ENCODE measurements at places on chromosomes 3 and 15.

DNA sequence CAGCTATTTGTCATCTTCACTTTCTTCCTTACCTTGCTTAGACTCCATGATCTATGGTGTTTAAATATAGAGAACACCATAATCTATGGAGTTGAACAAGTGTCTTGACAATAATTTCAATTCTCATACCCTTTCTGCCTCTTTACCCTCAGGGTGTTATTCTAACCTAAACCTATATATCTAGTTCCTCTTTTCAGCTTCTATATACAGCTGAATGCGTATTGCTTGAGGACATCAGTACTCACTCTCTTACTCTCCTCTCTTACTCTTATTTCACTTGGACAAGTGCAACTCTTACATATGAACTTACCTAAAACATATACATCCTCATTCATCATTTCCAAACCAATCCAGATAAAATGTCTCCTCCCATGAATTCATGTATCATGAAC, 187.1 kb downstream of the RAP2B start:
- no peak for DNase-seq

GRCh38 chr3:123700791-123701722, 116.2 kb upstream of the HACD2 start:
- DNase-seq: no peak

DNA sequence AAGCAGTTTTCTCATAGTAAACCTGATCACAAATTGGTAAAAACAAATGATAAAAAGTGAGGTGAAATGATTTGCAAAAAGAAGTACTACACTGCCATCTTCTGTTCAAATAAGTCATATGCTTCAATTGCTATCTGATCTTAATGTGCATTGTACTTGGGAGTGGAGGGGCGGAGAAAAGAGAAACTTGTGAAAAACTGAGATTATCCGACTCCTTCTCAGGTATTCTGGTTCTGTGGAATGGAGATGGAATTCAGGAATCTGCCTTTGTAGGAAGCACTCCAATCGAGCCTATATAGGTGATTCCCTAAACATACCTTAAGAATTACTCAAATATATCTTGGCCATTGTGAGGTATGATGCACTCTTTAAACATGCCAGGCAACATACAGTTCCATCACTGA, 180.6 kb downstream of the CHL1 start:
- no peak for DNase-seq

GRCh38 chr3:130876594-130876993, 17.3 kb upstream of the ATP2C1 start:
- DNase-seq: no peak
